Stimulated activated CD8-positive, alpha-beta memory T cell treated with anti-CD3 and anti-CD28 coated beads, Interleukin-7, amount 100 ng/mL, for 4 hours (primary cell): ENCODE measurements at places on chromosomes 1 and 21.

DNA sequence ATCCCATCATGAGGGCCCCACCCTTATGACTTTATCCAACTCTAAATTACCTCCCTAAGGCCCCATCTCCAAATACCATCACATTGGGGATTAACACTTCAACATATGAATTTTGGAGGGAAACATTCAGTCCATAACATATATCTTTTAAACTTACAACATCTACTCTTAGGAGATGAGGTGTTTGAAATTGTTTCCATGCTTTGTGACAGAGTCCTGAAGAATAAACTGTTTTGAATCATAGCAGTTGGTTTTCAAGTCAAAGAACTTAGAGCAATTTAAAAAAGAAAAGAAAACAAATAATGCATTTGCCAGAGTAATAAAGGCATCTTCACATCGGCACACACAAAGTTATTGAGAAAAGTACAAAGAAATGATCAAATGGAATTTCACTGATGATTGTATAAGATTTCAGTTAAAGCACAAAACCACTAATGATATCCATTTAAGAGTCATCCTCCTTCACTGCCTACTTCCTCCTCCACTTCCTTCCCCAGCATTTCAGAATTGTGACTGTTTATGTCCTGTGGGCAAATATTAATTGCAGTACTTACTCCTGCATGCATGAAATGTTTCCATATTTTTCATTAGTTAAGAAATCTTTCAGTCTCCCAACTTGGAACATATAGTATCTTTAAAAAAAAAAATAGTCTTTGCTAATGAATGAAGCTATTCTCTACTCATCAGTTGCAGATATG, 202.0 kb downstream of the LRRC40 start:
- DNase-seq: no peak

GRCh38 chr1:43037466-43037865, 78.8 kb upstream of the SLC2A1 start:
- DNase-seq: no peak

- no peak for DNase-seq
Measured at GRCh38 chr1:37056325-37056724, 22.0 kb upstream of the GRIK3 start.

- no peak for DNase-seq
Measured at GRCh38 chr1:3775490-3776230, 3.1 kb downstream of the SMIM1 start.

DNA sequence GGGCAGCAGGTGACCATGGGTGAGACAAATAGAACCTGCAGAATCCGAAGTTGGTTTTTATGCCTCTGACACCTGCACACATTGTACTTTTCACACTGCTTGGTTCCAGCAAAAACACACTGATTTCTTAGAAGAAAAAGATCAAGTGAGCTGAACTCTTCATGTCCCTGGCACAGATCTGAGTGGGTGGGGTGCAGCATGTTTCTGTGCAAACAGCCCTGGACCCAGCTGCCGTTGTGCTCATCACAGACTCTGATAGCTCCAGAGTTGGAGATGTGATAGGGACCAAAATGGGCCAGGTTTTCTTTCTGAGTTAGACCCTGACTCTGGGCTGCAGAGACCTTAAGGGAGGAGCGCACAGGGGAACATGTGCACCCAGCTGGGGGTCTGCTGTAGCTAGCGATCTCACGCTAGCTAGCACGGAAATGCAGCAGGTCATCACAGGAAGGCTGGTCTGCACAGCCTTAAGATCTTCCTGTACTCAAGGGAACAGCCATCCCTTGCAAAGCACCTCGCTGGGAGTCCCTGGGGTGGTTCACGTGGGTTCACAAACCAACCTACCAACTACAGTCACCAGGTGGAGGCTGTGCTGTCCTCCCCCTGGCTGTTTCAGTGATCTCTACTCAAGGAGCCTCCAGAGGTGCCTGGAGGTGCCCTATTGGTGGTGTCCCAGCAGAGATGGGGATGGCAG, 291.1 kb downstream of the PTPRU start:
- DNase-seq: no peak

DNA sequence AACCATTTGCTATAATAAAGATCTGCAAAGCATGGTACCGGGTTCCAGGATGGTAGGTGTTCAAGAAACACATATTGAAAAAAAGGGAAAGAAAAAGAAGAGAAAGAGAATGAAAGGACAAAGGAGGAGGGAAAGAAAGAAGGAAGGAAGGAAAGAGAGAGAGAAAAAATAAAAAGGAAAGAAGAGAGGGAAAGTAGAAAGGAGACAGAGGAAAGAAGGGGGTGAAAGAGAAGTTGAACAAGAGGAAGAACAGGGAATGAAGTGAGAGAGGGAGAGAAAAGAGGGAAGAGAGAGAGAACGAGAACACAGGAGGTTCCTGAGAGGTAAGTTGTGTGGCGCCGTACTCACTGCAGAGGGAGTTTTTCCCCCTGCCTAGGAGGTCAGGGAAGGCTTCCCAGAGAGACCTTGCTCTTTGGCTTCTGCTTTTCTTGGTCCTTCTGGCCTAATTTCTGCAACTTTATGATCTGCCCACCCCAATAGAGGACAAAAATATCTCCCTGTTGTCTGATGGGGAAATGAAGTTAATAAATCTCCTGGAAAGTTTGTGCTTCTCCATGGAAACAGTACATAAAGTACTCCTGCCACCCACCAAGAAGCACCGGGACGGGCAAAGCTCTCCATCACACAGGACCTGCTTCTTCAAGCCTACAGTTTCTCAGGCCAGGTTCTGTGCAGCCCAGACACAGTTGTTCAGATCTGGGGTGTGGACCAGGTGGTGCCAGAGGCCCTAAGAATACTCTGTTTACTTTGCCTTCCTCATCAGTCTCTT, 124.8 kb downstream of the ROR1 start:
- no peak for DNase-seq

GRCh38 chr1:183234660-183235476, 48.8 kb downstream of the LAMC2 start:
- DNase-seq: no peak

DNA sequence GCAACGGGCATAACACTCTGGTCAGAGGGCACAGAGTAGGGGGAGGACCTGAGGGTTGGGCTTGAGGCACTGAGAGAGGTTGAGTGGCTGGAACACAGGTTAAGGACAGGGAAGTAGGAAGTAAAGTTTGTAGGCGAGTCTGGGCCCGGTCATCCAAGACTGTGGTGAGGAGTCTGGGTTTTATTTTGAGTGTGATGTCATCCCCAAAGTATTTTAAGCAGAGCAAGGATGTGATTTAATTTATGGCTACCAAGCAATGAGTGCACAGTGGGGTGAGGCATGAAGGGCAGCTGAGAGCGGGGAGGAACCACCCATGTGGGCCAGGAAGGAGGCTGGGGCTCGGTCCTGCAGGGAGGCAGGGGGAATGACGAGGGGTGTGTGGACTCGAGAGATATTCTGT, 11.2 kb upstream of the VWA5B1 start:
- DNase-seq: no peak

DNA sequence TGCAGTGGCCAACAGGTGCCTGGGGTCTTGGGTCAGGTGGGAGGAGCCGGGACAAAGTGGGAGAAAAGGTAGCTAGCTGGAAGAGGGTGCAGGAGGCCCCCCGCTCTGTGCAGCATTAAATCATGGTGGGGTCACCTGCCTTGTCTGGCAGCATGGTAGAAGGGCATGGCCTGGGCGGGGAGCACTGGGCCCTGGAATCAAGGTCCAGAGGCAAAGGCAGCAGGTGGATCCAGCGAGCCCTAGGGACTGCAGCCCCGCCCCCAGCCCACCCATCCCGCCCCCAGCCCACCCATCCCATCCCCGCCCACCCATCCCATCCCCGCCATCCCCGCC, 16.7 kb upstream of the TTLL10 start:
- DNase-seq: no peak

DNA sequence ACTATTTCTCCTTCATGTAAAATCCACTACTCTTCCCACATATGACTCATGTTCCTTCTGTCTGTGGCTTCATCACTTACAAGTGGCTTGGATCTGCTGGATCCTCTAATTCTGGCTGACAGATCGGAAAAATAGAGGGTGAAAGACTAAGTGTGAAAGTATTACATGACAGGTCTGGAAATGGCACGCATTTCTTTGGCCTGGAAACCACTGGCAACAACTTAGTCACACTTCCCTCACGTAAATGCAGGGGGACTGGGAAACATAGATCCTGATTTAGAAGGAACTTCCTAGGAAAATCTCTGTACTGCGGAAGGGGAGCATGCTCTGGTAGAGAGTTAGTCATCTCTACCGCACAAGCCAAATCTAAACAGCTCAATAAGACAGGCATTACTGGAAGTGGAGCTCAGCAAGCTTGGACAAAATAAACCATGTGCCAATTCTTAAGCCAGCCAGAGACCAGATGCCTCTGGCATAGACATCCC, 305.4 kb upstream of the PTBP2 start:
- DNase-seq: no peak

GRCh38 chr1:167342846-167343245, 122.2 kb downstream of the POU2F1 start:
- no peak for DNase-seq

GRCh38 chr1:235051521-235051920, 77.1 kb downstream of the TOMM20 start:
- no peak for DNase-seq

GRCh38 chr1:228228601-228229074, 20.8 kb downstream of the OBSCN start:
- DNase-seq: no peak

DNA sequence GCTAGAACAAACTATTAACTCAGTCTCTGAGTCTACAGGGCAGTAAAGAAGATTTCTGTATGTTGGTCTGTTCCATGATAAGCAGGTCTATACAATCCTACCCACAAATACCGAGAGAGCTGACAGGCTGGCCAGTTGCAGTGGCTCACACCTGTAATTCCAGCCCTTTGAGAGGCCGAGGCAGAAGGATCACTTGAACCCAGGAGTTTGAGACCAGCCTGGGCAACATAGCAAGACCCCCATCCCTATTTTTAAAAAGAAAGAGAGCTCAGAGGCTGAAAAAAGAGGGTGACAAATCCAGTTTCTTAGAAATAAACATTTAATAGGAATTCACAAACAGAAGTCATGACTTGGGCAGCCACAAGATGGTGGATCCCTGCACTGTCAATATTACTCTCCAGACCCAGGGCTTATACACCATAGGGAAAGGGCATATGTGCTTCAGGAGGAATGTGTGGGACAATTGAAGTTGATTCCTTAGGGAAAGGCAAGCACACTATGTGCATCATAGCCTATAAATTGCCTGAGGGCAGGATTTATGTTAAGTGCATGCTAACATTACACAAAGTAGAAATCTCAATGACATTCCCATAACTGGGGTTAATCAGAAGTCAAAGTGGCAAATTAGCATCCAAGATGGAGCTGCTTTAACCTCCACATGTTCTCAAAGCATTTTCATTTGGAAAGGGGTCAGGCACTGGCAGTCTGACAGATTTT, 66.8 kb downstream of the SLC16A1 start:
- DNase-seq: no peak

DNA sequence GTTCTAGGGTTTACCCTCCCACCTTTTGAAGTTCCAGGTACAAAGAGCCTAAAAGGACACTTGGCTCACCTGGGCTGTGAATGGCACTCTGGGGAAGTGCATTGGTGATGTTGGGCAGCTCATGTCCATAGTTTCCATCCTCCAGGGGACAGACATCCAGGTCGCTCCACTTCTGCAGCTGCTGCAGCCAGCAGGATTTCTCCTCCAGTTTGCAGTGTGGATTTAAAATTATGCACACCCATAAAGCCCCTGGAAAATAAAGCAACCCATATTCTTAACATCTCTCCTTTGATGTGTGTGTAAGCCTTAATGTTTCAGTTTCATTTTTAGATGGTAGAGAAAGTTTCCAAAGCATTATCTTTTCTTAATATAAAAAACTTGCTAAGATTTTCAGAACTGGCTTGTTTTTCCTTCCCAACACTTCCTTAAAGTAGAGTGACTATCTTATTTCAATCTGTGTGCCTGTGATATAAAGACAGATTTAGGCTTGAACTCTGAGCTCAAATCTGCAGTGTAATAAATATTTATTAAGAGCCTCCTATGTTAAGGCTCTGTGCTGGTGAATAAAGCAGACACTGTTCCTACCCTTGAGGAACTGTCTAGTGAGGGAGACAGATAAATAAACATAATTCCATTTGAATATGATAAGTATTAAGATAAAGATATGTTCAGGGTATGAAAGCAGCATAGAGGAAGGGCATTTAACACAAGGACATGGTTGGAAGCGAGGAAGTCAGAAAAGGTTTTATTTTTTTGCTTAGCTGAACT, 39.1 kb downstream of the UROD start:
- DNase-seq: no peak

DNA sequence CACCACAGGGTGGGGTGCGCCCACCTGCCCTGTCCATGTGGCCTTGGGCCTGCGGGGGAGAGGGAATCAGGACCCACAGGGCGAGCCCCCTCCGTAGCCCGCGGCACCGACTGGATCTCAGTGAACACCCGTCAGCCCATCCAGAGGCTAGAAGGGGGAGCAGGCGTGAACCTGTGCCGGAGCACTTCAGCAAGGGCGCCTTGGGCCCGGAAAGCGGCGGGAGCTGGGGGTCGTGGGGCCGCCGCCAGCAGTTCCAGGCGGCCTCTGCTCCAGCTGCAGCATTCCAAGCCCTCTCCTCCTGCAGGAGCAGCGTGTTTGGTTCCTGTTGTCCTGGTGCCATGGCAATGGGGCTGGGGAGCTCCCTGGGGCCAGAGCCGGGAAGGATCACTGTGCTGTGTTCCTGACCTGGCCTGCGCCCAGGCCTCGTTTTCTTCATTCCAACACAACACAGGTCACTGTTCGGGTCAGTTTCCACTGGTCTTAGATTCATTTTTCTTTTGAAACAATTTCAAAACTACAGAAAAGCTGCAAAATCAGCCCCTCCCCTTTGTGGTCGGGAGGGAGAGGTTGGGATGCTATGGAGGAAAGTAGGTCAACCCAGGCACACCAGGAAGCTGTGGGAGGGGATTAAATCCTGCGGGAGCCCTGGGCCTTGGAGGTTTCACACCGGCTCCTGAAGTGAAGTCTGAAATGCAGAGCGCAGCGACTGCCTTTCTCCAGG, 18.8 kb downstream of the SLX9 start:
- DNase-seq: no peak

DNA sequence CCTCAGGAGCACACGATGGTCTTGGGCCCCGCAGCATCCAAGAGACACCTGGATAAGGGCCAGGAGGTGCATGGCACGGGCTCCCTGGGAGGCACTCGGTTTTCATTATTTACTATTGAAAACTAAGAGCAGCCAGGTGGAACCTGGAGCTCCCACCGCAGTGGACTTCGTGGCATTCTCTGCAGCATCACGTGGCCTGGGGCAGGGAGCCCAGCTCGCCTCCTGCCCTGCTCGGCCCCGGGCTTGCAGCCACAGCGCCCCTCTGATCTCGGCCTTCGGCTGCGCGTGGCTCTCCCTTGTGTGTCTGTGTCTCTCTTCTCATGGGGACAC, 121.6 kb downstream of the SIK1 start:
- DNase-seq: no peak

DNA sequence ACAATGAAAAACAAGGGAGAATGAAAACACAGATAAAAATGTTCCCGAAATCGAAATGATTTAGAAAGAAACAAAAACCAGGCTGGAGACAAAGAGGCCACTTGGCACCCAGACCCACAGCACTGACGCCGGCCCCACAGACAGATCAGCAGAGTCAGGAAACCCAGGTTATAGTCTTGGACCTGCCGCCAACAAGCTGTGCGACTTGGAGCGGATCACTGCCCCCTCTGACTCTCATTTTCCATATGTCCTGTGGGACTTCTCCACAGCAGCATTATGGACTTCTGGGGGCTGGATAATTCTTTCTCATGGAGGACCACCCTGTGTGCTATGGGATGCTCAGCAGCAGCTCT, 72.4 kb downstream of the MATN1 start:
- no peak for DNase-seq
